Head of caudate nucleus (tissue), 42 donors: ENCODE measurements at places on chromosomes 6 and 20.

DNA sequence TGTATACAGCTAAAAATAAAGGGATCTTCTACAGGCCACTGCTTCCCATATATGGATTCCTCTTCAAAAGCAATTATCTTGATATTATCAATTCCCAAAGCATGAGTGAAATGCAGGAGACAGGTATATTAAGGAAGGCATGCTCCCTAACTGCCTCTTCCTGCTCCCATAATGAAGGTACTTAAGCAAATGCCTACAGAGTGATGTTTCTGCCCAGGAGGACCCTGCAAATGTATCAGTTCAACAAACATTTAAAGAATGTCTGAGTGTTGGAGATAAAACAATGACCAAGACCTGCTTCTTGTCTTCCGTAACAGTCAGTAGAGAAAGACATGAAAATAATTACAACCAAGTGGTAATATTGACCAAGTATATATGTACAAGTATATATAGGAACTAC, 4.2 kb downstream of the UBE2J1 start:
- DNase-seq, result no peak

DNA sequence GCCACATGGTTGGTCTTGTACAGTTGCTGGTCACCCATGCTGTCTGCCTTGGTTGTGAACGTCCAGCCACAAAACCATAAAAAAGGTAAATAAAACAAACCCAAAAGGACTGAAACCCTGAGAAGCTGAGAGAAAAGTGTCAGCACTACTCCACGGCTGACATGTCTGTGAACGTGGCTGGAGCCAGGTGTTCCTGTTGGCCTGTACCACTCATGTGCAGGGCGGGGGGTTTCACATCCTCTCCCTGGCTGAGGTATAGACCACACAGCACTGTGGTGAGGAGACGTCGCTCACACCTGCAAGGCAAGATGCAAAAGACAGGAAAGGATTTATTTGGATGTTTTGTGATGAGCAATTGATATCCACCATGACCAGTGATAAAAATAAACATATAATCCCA, 51.9 kb upstream of the MRPS10 start:
- no peak for DNase-seq

DNA sequence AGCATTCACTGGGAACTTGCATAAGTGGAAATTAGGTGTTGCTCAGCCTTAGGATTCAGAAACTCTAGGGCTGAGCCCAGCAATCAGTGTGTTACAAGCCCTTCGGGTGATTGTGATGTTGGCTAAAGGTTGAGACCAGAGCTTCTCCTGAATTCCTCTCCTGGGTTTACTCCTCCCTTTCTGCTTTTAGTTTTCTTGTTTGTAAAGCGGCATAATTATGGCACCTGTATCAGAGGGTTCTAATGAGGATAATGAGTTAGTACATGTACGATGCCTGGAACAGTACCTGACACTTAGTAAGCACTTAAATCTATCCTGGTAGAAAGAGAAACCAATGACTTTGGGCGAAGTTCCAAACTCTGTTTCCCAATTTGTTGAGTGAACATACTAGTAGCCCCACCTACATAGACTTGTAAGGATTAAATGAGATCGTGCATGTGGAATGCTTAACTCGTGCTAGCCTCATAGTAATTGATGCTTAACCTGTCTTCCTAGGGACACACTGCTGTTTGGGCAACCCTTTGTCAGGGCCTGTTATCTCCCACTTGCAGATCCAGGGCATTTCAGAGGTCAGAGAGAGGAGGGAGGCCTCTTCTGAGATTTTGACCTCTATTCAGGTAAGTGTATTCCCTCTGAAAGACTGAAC, 932 bp upstream of the EZR start:
- no peak for DNase-seq

DNA sequence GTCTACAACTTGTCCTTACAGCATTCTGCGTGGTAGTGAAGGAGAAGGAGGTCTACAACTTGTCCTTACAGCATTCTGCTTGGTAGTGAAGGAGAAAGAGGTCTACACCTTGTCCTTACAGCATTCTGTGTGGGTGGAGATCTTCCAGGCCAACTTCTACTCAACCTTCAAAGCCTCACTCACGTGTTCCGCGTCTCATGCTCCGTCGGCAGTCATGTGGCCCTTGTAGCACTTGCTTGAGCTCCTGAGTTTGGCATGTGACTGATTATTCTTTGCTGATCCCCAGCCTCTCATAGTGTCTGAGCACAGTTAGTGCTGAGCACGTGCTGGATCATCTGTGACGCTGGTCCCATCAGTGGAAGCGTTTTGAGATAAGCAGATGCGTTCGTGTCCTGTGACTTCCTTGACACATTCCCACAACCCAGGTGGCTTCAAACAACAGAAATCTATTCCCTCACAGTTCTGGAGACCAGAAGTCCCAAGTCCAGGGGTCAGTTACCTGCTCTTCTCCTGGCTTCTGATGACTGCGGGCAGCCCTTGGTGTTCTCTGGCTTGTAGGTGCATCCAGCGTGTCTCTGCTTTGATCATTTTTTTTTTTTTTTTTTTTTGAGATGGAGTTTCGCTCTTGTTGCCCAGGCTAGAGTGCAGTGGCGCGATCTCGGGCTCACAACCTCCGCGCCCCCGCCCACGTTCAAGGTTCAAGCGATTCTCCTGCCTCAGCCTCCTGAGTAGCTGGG, 2.6 kb downstream of the SS18L1 start:
- DNase-seq, result no peak

DNA sequence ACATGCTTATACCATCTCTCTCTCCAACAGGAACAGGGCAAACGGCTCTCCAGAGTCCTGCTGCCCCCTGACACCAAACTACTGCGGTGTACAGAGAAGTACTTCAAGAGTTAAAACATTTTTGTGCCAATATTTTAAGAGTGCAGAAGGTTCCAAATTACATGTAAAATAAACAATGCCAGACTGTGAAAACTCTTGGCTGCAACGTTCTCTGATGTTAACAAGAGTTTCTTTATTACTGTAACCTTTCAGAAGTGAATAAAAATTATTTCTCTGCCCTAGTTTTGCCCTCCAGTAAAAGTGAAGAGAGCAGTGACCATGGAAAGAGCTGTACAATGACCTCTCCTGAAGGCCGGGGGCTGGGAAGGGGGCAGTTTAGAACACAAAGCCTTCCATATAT, 41.4 kb upstream of the FAM83C start:
- DNase-seq, result no peak

GRCh38 chr6:43120944-43121913, 45.1 kb downstream of the PTK7 start:
- no peak for DNase-seq

DNA sequence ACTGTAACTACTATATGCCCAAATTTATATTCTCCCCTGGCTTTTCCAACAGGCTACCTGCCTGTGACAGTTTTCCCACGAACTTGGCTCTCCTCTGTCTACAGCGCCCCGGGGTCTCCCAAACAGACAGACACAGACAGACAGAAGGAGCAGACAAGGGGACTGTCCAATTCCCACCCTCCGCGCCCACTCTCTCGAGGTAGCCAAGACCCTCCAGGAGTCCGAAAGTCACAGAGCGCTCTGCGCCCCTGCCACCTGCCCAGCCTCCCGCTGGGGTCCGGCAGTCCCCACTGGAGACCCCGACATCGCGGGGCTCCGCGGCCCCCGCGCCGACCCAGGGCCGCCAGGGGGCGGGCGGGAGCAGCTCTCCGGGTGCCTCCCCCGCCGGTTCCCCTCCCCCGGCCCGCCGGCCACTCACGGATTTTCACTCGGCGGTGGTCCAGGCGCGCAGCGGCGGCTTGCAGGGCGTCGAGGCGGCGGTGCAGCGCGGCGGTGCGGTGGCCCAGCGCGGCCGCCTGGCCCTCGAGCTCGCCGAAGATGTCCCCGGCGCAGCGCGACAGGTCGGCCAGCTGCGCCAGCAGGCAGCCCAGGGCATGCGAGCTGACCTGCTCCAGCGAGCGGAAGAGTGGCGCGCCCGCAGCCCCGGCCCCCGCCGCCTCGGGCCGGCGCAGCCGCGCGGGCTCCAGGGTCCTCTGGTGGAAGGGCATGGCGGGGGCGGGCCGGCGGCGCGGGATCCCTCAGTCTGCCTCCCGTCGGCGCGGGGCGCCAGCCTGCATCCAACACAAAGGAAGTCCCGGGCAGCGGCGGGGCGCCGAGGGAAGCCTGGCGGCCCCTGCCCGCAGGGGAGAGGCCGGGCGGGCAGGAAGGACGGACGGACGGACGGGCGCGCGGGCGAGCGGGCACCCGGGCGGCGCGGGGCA, 81.3 kb upstream of the CCDC28A start:
- peak; percentile 53 for DNase-seq

DNA sequence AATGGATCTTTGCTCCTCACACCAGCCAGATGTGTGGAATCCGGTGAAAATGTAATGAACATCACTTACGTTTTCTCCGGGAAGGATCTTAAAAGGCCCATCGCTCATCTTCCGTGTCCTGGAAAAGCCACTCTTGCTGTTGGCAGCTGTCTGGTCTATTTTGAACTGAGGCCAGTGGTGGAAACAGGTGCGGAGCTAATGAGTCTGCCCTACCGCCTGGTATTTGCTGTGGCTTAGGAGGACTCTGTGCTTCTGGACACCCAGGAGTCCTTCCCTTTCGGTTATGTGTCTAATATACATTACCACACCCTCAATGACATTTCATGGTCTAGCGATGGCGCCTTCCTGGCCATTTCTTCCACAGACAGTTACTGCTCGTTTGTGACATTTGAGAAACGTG, 264.2 kb upstream of the PREP start:
- DNase-seq, result no peak

DNA sequence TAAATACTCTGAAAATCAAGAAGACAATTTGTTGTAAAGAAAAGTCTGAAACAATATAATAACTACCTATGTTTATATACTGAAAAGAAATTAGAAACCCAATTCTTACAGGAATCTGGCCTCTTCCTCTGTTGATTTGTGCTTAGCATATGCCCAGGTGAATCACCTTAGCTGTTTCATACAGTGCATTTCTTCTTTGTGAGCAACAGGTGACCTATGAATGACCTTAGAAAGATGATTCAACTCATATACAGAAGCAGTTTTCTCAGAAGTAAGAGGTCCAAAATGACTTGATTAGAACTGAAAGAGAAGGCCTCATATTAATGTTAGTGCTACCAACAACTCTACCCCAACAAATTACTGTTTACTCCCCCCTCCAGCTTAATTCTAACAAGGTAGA, 419.5 kb upstream of the ID4 start:
- DNase-seq, result no peak

- DNase-seq, result peak; percentile 50
Measured at GRCh38 chr6:18154507-18155149, at the start of gene TPMT. Gene TPMT (minus strand): TSS chr6:18155077. CDS start chr6:18149127, 5,950 bp downstream.

GRCh38 chr20:31968291-31969126, 558 bp downstream of the XKR7 start:
- peak; percentile 65 for DNase-seq

GRCh38 chr6:155795173-155795796, 339.6 kb upstream of the NOX3 start:
- DNase-seq, result no peak

DNA sequence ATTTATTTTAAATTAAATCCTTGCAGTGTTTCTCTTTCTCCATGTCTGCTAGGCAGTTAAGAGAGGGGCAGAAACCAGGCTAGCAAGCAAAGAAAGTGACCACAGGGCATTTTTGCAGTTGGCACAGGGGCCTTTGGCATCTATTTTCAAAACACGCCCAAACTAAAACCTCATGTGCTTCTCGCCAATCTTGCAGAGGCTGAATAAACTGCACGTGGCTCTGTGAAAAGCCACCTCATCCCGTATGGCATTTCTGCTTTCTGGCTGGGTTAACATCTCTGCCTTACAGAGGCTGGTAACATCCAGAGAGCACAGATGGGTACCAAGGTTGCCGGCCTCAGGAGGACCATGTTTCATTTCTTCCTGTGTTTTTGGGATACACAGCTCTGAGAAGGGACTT, 54.6 kb downstream of the GJA10 start:
- DNase-seq, result no peak

DNA sequence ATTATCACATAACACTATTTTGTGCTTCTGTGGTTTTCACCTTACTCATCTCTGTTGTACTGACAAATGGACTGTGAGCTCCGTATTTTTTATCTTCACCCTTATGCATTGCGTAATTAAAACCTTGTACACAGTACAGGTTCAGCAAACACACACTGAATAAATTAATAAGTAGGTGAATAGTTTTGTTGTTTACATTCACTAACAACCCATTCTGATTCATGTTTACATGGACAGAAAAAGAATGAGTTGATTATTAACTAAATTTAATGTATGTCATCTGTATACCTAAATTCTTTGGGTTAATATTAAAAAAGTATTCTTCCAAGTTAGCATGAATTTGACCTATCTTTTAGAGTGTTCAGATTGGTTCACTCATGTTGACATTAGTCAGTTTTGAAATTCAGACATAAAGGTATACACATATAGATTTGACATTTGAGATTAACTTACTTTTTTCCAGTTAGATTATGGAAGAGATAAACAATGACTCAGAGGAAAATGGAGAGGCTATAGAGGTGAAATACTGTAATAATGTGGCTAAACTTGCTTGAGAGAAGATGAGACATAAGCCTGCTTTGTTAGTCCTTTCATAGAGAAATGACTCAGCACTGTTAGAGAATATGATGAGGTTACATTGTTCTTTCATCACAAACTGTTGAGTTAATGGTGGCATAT, 541.7 kb upstream of the FLRT3 start:
- DNase-seq, result no peak

DNA sequence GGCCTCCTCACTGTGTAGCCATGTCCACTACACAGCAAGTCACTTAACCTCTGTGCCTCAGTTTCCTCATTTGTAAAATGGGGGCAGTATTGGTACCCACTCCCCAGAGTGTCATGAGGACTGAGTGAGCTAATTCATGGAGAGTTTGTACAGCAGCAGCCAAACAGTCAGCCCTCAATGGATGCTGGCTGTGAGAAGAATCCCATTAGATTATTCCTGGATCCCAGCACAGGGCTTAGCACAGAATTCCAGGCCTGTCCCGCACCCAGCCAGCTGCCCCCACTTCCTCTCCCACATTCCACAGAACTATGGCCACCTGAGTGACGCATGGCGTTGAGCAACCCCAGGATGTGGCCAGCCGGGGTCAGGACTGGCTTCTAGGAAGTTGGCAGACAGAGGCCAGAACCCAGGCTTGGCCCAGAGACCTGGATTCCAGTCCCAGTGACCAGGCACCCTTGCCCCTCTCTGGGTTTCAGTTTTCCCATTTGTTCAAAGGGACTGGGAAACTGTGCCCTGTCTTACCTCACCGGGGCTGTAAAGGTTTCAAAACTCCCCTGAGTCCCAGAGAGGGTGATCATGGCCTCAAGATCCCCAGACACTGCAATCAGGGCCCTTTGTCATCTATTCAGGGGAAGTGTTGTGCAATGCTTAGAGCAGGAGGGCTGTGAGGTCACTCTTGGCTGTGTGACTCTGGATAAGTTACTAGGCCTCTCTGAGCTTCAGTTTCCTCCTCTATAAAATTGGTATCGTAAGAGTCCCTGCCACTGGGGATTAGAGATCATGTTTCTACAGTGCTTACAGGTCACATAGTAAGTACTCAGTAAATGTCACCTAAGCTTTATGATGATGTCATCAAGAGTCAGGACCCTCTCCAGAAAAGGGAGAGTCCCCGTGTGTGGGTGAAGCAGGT, 3.0 kb upstream of the TGM2 start:
- DNase-seq, result no peak

DNA sequence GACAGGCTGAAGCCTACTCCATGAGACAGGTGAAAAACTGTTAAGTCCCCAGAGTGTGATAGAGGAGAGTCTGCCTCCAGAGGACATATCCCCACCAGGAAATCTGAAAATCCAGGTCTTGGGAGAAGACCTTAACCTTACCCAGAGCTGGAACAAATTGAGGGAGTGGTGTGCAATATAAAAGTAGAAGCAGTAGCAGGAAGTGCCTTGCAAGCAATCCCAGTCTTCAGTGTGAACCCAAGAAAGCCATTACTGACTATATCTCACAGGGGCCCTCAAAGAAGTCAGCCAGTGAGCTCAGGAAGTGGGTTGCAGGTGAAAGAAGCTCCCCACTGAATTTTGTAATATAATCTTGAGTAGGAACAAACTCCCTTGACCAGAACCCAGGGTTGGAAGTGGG, 41.9 kb upstream of the PKIB start:
- no peak for DNase-seq
